ENCODE measurements at places on chromosomes 1 and 21.

DNA sequence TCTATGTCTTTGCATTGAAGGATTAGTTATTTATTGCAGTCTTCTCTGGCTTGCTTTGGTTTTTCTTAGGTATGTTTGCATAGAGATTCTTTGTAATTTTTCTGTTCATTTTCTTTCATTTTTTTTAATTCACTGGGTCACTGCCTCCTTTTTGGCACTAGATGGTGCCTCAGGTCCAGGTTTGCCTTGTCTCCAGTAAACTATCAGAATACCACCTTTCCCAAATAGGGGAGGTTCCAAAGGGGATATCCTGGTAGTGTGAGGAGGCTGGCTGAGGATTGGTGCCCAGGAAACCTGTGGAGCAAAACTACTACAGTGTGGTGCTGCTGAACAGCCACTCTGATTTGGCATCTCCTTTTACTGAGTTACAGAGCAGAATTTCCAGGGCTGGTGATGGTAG lies 257.1 kb downstream of the KCTD3 start:
- DNase-seq, result no peak

DNA sequence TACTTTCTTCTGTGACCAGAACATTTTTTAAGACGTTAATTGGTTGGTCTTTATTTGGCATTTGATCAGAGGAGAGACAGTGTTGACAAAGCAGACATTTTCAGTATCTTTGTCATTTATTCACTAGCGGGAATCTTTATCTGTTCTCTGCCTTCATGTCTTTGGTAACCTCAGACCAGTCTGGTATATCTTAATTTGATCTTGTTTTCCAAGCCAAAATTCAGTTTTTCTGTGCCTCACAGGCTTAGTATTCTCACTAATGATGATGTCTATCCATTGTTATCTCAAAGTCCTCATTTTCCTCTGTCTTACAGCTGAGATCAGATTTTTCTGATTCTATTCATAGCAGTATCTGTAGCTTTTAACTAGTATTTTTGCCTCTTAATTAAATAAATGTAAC lies 158.7 kb downstream of the GPR52 start:
- DNase-seq, result no peak

- DNase-seq, result no peak
Measured at GRCh38 chr1:64236541-64236954, 33.1 kb downstream of the UBE2U start.

DNA sequence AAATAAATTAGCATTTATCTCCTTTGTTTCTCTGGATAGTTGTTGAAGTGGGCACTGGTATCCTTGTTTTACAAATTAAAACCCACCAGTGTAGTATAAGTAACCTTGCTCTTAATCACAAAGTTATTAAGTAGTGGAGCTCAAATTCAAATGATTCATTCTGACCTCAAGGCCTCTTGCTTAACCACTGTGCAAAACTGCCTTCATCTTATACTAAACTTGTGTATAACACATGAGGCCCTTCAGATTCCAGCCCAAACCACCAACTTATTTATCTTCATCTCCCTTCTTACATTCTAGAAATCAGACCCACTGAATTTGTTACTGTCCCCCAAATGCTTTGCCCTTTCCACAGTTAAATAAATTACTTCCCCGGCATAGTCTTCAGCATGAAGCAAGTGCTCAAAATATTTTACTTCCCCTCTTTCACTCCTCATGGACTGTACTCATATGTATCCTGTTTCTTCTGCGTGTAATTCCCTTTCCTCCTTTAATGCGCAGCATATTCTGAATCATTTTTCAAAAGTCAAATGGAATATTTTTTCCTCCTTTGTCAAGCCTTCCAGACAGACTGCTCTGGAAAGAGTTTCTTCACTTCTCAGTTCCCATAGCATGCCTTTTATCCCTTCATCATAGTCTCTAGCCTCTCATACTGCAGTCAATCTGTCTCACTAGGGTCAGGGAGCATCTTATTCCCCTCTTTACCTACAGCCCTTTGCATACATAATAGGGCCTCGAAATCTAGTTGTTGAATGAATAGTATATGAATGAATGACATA lies 19.0 kb upstream of the DNASE2B start:
- DNase-seq, result no peak

DNA sequence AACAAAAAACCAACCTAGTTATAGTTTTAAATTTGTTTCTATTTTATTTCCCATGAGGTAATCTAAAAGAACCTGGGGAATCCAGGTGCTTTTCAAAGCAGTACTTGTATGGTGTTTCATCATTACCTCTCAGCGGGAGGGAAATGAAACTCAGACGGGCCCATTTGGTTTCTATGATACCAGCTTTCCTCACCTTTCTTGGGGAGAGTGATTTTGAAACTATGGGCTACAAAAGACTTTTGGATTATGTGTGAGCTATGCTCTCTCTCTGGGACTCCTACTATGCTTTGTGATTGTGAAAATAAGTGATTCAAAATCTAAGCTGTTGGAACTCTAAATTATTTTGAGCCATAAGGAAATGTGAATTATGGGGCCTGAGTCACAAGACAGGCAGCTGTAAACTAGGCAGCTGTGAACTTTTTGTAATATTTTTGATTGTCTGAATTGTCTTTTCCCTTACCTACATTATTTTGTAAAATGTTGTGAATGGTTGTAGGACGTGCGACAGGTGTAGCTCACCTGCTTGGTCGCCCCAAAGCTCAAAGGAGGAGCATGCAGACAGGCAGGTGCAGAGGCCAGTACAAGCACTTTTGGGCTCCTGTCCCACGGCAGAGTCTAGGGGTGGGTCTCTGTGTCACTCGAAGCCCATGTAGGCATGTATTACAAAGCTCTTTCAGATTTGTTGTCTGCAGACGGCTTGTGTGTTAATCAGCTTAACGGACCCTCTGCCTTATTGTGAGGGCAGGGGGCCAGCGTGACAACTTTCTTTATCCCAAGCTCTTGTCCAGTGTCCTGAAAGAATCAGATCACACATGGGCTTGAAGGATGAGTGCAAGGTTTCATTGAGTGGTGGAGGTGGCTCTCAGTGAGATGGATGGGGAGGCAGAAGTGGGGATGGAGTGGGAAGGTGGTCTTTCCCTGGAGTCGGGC lies 64.8 kb upstream of the BACH1 start:
- DNase-seq, result no peak

GRCh38 chr1:11280719-11281376 lies 7.8 kb downstream of the UBIAD1 start:
- no peak for DNase-seq

DNA sequence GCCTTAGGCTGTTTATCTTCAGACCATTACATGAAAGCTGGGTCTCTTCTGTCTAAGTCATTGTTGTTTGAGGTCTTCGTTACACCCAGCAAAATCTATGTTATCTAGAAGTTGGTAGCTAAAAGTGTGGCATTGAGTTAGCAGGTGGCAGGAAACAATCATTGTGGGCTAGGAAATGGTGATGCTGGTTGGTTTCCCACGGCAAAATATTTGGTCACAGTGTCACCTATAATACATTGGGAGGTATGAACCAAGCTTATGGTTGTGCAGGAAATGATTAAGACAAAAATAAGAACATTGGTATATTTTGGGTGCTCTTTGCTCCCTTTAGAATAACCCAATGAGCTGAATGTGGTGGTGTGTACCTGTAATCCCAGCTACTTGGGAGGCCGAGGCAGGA lies 169.7 kb downstream of the TRIM33 start:
- DNase-seq, result no peak

Data from smooth muscle cell of the brain vasculature (primary cell).